ENCODE measurements at places on chromosomes 3 and 15.

DNA sequence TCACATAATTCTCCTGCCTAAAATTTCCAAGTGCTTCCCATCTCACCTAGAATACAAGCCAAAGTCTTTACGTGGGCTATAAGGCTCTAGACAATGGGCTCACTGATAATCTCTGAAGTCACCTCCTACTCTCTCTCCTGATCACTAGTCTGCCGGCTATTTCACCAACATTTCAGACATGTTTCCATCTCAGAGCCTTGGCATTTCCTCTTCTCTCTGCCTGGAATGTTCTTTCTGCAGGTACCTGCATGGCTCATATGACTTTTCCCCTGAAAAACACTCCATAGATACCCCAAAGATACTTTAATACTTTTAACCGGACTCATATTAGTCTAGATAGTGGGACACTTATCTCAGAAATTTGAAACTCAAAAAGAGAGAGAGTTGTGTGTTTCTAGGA is 32.7 kb downstream of the CD200 start:
- no peak for DNase-seq

DNA sequence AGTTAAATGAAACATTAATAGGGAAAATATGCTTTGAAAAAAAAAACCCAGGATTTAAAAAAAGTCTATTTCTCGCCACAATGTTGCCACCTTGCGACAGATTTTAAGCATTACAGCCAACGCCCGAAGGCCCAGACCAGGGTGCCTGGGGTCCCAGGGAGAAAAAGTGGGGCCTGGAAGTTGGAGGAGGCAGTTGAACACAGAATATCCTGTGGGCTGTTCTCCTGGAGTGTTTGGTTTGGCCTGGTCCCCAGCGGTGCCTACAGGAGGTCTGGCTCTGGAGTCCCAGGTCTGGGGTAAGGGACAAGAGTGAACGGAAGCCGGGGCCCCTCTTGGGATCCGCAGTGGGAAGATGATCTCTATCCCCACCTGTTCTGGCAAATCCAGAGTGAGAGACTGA is 3.4 kb downstream of the RNU6-1 start:
- peak; percentile 31 for DNase-seq

DNA sequence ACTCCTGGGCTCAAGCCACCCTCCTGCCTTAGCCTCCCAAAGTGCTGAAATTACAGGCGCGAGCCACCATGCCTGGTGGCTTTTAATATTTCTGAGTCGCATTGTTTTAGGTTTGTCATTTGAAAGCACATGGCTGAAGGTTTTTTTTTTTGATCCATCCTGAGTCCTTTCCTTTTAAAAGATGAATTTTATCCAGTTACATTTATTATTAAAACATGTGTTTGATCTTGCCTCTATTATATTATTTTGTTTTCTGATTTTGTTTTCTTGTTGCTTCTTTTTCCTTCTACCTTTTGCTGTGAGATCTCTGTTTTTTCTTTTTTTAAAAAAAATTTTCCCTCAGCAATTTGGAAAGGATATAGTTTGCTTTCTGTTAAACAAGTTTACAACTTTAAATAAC is 76.4 kb downstream of the SCN5A start:
- DNase-seq: no peak

DNA sequence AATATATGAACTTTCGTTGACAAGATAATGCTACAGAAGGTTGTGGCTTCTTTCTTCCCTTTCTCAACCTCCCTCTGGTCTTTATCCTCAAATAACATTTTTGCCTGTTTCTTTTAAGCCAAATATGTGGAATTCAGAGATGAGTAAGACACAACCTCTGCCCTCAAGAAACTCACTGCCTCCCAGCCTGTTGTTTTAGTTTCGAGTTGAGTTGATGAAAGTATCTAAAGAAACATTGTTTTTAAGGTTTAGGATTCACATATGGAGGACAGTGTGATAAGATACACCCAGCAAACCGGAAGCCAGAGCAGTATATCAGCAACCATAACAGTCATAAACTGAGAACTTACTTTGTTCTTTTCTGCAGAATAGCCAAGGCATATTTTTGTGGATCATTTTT is 218.6 kb downstream of the THSD4 start:
- peak; percentile 80 for DNase-seq

DNA sequence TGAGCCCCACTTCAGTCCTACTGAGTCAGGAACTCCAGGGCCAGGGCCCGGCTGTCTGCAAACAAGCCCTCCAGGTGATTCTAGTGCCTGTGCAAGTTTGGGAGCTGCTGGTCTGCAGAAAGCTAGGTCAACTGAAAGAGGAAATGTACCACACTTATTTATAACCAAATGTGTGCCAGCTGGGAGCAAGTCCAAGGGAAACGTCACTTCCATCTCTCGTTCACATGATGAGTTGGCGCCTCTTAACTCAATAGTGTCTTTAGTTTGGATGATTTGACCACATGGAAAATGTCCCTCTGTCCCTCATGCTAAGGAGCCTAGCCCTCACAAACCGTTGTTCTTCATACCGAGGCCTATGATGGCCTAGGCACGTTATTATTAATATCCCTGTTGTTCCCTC is 43.2 kb downstream of the GOLGA8S start:
- no peak for DNase-seq

GRCh38 chr3:64856106-64856505 is 168.3 kb upstream of the ADAMTS9 start:
- DNase-seq: no peak

DNA sequence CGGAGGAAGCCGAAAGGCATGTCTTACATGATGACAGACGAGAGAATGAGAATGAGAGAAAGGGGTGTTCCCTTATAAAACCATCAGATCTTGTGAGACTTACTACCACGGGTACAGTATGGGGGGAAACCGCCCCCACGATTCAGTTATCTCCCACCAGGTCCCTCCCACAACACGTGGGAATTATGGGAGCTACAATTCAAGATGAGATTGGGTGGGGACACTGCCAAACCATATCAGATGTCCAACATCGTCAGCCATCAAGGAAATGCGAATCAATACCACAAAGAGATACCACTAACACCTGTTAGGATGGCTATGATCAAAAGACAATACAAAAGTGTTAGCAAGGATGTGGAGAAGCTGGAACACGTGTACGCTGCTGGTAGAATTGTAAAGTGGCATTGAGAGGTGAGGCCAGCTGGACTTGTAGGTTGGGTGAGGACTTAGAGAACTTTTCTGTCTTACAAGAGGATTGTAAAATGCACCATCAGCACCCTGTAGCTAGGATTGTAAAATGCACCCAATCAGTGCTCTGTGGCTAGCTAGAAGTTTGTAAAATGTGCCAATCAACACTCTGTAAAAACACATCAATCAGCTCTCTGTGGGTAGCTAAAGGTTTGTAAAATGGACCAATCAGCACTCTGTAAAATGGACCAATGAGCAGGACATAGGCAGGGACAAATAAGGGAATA is 37.5 kb downstream of the VGLL4 start:
- no peak for DNase-seq

DNA sequence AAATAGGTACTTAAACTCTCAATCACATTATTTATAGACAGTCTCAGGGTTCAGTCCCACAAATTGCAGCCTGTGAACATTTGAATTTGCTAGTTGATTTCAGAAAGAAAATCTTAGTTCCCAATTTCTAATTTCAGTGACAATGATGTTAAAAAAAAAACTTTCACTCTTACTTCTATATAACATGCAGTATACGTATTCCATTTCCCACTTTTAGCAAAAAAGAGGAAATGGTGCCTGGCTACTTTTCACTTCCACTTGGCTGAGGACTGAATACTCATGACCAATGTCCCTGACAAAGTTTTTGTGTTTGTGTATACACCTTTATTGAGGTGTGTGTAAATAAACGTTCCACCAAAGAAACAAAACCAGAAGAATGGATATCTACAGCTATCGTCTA is 32.1 kb upstream of the XCR1 start:
- DNase-seq: no peak

GRCh38 chr3:184110316-184110725 is 13.5 kb downstream of the HTR3E start:
- peak; percentile 21 for DNase-seq

DNA sequence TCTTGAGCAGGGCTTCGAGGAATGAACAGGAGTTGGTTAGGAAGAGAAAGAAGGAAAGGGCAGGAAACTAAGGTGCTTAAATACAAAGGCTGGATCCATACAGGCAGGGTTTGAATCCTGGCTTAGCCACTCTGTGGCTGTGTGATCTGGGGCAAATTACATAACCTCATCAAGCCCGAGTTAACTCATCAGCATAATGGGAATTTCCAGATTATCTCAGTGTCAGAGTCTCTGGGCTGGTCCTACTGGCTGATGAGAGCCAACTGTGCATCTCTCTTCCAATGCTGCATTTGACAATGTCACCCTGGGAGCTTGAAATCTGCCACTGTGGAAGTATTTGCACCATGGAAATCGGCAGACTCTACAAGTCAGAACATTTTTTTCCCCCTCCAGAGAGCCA is 83.8 kb upstream of the SLC6A6 start:
- DNase-seq: no peak

GRCh38 chr3:122680475-122681283 is at the start of gene PARP14:
Gene PARP14 (plus strand): TSS chr3:122680839. CDS start chr3:122680884, 45 bp downstream.
- DNase-seq: peak; percentile 72

All from fibroblast of skin of back (primary cell).